Inflammatory macrophage treated with lipopolysaccharide for 4 hours (primary cell): ENCODE measurements at places on chromosomes 11 and 22.
A peak's percentile ranks its signal among the peaks of the same experiment; 100 is the strongest.

DNA sequence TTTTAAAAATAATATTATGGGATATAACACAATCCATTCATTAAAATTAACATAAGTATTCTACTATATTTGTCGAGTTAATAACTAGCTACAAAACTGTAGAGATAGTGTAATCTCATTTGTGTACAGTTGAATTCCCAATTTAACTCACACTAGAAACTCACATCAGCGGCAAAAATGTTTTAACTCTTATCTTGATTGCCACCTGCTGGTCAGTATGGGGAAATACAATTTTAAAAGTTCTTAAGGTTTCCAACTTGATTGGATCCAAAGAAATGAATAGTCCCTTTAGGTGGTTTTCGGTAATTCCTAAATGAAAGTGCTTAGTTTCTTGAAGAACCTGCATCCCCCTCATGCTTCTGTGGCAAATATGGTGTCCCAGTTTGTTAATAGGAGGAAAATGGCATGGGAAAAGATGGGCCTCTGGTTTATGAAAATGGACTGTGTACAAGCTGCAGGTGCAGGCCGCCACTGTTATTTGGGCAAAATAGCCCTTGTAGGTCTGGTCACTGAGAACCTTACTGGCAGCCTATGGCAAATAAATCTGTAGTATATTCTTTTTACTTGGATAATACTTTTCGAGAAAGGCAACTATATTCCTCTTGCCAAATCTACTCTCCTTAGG, 33.7 kb upstream of the SLC17A6 start:
- peak; percentile 36 for DNase-seq

DNA sequence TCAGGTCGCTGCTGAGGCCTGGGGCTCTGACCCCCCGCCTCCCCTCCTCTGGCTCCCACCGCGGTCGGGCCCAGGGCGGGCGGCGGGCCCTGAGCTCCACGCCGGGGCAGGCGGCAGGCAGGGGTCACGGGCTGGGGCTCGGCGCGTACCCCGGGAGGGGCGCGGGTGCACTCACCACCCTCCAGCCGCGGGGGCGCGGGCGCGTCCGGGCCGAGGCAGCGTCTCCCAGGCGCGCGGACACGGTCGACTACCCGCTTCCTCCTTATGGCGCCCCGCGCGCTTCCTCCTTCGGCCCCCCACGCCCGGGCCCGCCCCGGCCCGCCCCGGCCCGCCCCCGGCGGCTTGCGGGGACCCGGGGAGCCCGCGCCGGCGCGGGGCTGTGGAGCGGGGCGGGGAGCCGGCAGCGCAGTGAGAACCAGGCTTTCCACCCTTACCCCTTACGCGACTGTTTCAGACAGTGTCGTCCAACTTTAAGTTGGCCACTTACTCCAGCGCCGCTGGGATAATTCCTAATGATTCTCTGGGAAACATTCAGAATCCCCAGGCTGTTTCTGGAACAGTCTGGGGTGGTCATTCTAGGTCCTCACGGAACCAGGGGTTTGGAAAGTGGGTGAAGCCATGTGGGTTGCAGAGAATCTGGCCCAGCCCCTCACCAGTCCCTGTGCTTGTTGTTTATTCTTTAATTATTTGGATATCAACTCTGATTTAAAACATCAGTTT, at the start of gene BID:
BID (minus strand) TSS at position 264 of the 720 bp plus-strand sequence. CDS start 24,353 bp downstream, outside the sequence.
- DNase-seq = peak; percentile 85

- peak; percentile 78 for DNase-seq
Measured at GRCh38 chr11:34358728-34359547, 1.1 kb upstream of the ABTB2 start.

DNA sequence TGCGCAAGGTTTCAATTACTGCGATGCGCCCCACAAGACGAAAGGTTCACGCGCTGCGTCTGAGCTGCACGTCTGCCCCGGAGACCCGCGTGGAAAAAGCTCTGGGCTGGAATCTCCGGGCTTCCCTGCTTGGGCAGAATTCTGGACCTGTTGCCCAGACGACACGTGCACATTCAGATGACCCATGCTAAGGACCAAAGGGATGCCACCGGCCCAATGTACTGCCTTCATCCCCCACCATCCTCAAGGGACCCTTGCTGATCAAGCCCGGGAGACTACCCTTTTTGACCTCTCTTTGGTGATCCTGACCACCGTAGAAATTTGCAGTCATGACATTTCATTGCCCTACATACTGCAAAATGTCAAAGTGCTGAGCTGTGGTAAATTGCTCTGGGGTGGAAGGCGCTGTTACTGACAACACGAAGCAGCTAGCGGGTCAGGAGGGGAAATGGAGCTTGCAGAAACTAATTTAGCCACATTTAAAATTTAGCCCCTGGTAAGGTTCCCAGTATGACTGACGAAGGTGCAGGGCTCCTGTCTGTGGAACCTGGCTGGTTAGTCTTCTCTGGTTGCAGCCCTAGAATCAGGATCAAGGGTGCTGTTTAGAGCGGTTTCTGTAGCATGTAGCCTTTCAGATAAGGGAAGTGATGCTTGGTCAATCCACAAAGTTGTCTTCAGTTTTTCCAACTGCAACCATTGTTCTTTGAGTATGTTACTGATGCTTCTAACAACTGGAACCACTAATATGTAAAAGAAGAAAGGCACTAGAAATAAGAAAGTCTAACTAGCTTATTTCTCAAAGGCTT, 81.9 kb downstream of the PRR5L start:
- DNase-seq = no peak

DNA sequence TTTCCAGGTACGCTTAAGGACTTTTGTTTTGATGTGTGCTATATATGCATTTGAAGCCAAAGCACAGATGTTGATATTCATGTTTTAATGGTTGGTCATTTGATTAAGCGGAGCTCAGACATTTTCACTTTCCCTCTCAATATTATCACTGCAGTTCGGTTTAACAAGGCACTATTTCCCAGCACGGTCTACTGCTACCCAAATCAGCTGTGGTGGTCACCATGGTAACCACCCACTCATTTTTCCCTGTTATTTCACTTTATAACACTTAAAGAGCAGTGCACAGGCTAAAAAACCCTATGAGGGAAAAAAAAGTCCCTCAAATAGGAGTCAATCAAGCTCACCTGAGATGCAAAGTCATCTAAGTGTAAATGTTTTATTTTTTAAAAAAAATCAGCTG, 439.6 kb upstream of the CCDC90B start:
- DNase-seq = no peak

- DNase-seq = no peak
Measured at GRCh38 chr11:27025957-27026733, 14.5 kb upstream of the BBOX1 start.

- peak; percentile 6 for DNase-seq
Measured at GRCh38 chr11:118338637-118339061, 3.9 kb downstream of the CD3D start.

- peak; percentile 59 for DNase-seq
Measured at GRCh38 chr11:75325713-75326438, 25.6 kb downstream of the ARRB1 start.

- DNase-seq = no peak
Measured at GRCh38 chr11:118265954-118266353, 1.9 kb upstream of the MPZL2 start.

DNA sequence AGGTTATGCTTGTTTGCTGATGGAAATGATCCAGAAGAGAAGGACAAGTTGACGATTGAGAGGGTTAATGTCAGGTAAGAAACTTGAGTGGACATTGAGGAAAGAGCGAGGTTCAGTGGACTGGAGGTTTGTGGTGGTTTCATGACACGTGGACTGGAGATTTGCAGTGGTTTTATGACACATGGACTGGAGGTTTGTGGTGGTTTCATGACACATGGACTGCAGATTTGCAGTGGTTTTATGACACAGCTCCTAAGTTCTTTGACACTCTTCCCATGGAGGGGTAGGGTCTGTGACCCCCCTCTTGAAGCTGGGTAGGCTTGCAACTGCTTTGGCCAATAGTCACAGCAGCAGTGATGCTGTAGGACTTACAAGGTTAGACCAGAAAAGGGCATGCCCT, 5.4 kb upstream of the MAPK8IP2 start:
- no peak for DNase-seq

DNA sequence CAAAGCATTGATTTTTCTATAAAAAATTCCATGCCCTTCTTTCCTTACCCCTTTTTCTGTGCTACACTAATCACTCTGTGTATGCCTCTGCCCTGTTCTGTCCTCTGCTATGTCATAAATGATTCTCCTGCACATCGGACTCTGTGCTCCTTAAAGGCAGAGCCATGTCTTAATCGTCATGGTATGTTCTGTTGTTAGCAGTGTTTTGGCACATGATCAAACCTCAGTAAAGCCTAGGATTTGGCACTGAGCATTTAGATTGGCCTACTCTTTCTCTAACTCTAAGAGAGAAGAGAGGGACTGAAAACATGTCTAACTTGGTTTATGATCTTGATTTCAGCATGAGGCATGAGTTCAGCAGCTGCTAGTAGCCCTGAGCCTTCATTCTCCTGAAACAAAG, 266.9 kb downstream of the AASDHPPT start:
- DNase-seq = no peak

- DNase-seq = no peak
Measured at GRCh38 chr11:57269571-57270021, 32.5 kb upstream of the APLNR start.

- DNase-seq = no peak
Measured at GRCh38 chr11:42257534-42257933, 798.1 kb upstream of the LRRC4C start.

- DNase-seq = peak; percentile 90
Measured at GRCh38 chr11:77065878-77066228, 918 bp upstream of the CAPN5 start.

DNA sequence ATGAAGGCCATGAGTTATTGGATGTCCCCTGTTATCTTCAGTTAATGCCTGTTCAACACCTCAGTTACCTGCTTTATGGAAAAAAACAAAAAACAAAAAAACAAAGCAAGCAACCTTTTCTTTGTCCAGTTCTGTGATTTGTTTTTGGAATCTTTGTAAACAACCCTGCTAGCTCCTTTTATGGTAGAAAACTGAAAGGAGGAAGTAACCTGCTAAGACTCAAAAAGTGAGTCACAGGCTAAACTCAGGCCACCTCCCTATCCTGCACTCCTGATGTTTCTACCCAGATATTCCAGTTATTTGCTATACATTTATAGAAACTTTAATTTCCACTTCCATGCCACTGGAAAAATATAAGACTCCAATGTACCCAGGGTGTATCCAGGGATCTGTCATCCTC, 20.6 kb upstream of the TLCD5 start:
- peak; percentile 30 for DNase-seq

GRCh38 chr11:93279851-93280347, 50.6 kb upstream of the DEUP1 start:
- DNase-seq = no peak

GRCh38 chr11:68090706-68091105, 30.5 kb downstream of the CHKA start:
- peak; percentile 49 for DNase-seq

GRCh38 chr22:37777122-37777687, 30.5 kb upstream of the GCAT start:
- peak; percentile 12 for DNase-seq

- DNase-seq = no peak
Measured at GRCh38 chr11:34976496-34977088, 60.2 kb downstream of the PDHX start.

DNA sequence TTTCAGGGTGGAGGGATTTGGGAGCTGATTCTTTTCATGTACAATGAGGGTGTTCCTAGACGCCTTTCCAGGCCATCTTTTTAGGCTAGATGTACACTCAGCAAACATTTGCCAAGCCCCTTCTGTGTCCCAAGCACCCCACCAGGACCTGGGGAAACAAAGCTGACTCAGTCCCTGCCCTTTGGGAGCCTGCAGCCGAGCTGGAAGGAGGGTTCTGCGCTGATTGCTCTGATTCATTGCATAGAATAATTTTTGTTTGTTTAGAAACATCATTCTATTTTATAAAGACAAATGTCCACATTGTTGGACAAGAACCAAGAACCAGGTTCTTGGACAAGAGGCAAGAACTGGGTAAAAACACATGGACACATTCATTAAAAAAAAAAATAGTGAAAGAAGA, 16.7 kb downstream of the TP53AIP1 start:
- DNase-seq = no peak

DNA sequence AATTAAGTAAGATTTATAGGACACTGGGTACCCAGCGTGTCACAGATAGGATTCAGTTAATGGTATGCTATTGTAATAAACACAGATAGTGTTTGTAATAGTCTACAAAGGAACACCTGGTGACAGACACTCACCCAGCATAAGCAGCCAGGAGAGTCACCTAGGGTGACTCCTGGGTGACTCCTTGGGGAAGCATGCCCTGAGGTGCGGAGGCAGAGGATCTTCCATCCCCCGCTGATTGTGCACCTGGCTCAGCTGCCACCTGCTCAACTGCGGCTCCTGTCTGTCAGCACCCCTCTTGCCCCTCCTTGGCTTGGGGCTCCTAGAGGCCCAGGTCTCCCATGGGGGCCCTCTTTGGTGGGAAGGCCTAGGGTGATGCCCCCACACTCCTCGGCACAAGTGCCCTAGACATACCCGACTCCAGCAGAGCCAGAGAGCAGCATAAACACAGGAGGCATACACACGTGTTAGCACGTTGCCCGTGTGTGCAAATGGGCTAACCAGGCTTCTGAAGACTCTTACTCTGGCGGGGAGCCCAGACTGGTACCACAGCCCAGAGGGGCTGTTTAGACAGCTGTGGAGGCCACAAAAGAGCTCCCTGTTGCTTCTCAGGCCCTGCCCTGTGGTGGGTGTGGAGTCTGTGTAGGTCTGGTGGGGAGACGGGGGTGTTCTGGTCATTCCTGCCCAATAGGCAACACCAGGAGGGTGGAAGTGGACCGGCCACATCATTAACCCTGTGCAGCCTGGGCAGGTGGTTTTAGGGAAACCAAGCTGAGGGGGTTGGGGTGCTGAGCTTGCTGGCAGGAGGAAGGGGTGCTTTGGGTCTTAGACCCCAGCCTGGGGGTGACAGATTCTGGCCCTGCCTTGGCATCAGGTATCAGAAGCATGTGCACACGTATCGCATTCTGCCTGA, 3.0 kb downstream of the INPPL1 start:
- no peak for DNase-seq

- DNase-seq = peak; percentile 22
Measured at GRCh38 chr11:46117842-46118241, 3.4 kb downstream of the PHF21A start.

GRCh38 chr11:29251738-29252137, 765.1 kb downstream of the KCNA4 start:
- DNase-seq = peak; percentile 30

GRCh38 chr11:113947994-113948393, 26.9 kb upstream of the HTR3A start:
- no peak for DNase-seq

DNA sequence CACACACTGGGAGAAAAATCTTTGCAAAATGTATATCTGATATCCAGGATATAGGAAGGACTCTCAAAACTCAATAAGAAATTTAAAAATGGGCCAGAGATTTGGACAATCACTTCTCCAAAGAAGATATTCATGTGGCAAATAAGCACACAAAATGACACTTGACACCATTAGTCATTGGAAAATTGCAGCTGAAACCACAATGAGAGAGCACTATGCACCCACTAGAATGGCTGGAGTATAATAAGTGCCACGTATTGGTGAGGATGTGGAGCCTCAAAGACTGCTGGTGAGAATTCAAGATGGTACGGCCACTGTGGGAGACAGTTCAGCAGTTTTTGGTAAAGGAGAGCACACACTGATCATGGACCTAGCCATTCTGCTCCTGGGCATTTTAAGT, 12.8 kb upstream of the OSBPL5 start:
- DNase-seq = peak; percentile 77

- DNase-seq = no peak
Measured at GRCh38 chr11:31643857-31644256, 134.3 kb downstream of the ELP4 start.

- peak; percentile 91 for DNase-seq
Measured at GRCh38 chr11:74592441-74593362, at the start of gene POLD3. Gene POLD3, plus strand, starts transcription at chr11:74592582. Its CDS starts 77 bp downstream, at chr11:74592659.
